T-cell (primary cell): ENCODE measurements at places on chromosomes 13 and 19.

DNA sequence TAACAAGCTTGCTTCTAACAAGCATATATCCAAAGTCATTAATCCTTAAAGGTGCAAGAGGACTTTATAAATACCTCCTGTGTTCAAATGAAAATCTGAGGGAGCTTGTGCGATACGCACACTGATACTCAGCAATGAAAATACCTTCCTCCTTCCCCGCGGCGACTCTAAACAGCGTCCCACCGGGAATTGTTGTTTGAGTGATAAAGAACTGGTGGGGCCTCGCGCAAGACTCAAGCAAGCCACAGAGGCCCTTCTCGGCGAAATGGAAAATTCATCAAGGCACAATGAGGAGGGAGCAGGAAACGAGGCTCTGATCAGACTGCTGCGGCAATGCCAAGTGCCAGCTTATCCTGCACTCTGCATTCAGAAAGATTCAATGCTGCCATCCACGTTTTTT, 126.7 kb downstream of the ABCC4 start:
- DNase-seq: no peak

DNA sequence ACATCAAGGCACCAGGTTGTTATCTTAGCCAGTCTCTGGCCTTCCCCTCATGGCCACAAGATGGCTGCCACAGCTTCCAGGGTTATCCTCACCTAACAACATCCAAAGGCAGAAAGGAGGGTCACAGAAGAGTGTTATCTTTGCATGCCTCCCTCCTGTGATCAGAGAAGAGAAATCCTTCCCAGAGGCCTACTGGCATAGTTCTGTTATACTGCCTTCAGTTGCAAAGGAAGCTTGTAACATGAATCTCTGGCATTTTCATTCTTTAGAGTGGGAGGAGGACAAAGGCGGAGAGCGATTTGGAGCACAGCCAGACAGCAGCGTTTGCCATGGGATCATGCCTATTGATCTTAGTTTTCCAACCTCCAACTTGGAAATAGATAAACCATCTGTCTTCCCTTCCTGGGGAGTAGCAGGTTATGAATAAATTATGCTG, 135.7 kb downstream of the DNAJC15 start:
- no peak for DNase-seq

DNA sequence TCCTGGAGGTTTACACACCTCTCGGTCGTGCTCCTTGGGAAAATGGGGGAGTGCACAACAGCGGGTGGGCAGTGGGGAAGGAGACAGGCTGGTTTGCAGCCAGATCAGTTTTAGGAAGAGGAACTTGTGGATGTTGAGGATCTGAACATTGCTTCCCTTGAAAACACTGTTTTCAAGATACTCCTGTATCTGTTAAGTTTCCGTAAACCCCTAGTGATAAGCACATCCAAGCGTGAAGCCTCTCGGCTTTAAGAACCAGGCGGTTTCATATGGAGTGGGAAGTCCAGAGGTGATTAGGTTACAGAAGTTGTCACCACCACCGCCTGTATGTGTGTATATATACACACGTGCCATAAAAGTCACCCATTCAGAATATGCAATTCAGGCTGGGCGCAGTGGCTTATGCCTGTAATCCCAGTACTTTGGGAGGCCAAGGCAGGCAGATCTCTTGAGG, 47.4 kb downstream of the SIPA1L3 start:
- no peak for DNase-seq

- no peak for DNase-seq
Measured at GRCh38 chr19:42216653-42217519, 591 bp downstream of the DEDD2 start.

DNA sequence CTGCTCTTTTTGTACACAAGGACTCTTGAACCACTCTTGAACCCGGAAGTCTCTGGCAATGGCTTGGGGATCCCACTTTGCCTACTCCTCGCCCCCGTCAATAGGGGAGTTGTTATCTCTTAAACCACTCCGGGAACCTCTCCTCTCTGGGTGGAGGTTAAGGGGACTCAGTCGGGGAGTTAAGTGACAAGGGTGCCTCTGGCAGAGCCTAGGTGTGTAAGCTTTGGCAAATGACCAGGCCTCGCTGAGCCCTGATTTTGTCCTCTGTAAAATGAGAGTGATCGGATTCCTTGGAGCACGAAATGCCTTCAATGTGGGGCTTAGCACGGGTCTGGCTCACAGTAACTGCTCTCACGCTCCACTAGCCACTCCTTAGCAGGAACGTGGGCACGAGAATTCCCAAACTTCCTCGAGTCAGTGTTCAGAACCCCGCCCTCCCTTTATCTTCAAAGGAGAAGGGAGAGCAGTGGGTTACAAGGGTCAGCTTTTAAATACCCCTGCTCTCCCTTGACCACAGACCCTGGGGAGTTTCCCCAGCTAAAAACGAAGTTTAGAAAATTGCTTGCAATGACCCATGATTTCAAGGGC, 193.3 kb downstream of the KATNAL1 start:
- DNase-seq: no peak

GRCh38 chr13:25137788-25138115, 34.3 kb downstream of the AMER2 start:
- DNase-seq: no peak

DNA sequence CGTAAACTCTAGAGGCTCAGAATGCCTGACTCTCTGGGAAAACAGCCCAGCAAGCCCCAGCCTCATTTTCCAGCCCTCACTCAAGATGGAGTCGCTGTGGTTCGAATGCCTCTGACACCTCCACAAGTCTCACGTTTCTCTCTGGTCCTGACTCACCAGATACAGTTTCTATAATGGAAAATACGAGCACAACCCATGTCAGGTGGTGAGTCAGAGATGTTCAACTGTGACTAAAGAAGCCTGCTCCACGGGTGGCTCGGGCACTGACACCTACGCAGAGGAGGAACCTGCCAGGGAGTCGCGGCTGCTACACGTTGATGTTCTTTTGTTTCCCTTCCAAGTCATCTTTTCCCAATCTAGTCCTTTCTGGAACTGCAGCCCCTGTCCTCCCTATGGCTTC, 87.1 kb upstream of the STK24 start:
- no peak for DNase-seq
